GM12865 (cell line): ENCODE measurements at places on chromosomes 2 and 18.
A peak's percentile ranks its signal among the peaks of the same experiment; 100 is the strongest.

DNA sequence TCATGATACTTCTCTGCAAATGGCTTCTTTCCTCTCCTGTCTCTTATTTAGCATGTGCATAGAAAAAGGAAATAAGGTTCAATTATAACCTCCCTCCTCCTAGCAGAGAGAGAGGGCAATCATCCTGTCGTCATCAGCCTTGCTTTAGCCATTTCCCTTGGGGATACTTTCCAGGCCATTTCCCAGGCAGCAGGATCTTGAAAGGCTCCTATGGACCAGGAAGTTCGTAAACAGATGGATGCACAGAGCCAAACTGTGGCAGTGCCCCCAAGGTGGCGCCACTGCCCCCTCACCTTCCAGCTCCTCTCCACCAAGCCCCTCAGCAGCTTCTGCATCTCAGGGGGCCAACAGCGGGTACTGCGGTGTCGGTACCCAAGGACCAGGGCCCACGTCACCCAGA, 157.4 kb downstream of the DTNA start:
- no peak for DNase-seq

DNA sequence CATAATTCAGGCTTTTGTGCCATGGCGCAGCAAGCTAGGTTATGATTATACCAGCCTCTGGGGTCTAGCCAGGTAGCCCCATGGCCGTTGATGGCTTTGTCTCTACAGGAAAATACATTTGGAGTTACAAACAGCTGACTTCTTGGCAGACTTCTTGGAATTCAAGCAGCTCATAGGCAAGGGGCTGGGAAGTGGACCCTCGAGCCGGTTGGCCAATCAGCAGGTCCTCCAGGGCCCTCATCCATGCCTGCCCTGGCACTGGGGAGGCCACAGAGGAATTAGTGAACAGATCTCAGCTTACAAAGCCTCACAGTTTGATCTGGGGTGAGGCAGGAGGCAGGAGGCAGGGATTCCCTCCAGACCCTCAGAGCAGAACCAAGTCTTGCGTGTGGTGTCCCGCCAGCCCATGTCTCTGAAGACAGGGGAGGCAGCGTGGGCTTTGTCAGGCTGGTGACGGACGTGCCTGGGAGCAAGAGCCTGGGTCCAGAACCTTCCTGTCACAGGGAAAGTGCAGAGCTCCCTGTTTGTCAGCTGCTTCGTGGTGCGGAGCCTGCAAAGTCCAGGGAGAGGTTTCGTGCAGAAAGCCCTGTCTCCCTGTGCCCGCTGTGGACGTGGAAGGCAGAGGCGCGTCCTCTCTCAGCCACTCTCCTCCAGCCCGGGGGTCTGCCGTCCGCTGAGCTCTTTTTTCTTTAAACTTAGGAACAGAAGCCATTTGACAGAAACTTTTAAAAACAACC, 131.7 kb downstream of the KLHL29 start:
- no peak for DNase-seq

DNA sequence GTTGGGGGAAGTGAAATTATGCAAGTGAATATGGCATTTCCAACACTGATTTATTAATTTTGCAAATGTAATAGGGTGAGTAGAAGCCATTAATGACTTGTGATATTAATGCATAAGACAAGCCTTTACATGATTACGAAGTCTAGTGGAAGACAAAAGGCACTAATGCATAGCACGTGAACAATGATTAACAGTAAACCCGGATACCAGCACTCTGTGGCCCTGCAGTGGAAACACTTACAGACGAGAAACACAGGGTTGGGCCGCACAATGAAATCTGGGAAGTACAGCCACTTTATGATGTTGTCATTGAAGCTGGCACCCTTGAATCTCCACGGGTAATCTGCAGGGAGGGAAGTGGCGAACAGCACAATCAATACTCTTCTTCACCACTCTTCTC, 233.4 kb downstream of the NAPG start:
- DNase-seq = no peak

GRCh38 chr2:190663839-190664238, 15.0 kb downstream of the NAB1 start:
- DNase-seq = no peak

DNA sequence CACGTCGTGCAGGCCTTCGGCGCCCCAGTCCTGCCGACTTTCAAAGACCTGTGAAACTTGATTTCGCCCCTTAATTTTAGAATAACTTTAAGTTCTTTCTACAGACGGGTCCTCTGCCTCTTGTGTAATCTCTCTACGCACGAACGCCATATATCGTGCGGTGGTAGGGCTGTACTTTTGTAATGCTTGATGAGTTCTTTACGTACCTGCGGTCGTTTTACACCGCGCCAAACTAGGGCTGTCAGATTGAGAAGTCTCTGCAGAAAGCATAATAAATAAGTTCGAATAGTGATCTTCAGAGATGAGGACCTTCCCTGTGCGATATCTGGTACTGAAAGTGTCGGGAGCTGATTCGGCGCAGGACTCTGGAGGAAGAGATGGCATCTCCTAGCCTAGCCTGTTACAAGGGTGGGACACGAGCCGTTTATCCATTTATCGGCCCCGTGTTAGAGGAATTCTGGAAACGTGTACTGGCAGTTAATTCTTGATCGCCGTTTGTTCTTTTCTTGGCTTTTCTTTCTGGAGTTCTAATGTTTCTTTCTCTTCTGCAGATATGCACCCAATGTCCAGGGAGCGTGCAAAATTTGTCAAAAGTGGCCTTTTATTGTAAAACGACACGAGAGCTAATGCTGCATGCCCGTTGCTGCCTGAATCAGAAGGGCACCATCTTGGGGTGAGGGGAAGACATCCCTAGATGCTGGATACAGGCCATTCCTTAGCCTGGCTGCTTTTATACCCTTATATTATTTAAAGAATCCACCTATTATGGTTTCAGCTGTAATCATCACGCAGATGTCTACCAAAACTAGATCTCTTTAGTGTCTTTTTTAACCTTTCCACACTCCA, 781 bp upstream of the SLC5A6 start:
- peak; percentile 67 for DNase-seq
